ENCODE measurements at places on chromosomes 7 and 10.
A peak's percentile ranks its signal among the peaks of the same experiment; 100 is the strongest.

- DNase-seq, result no peak
Observed at GRCh38 chr10:96208271-96208670, 63.1 kb downstream of the BLNK start.

GRCh38 chr7:5294169-5294987, 11.6 kb downstream of the SLC29A4 start:
- DNase-seq, result no peak

DNA sequence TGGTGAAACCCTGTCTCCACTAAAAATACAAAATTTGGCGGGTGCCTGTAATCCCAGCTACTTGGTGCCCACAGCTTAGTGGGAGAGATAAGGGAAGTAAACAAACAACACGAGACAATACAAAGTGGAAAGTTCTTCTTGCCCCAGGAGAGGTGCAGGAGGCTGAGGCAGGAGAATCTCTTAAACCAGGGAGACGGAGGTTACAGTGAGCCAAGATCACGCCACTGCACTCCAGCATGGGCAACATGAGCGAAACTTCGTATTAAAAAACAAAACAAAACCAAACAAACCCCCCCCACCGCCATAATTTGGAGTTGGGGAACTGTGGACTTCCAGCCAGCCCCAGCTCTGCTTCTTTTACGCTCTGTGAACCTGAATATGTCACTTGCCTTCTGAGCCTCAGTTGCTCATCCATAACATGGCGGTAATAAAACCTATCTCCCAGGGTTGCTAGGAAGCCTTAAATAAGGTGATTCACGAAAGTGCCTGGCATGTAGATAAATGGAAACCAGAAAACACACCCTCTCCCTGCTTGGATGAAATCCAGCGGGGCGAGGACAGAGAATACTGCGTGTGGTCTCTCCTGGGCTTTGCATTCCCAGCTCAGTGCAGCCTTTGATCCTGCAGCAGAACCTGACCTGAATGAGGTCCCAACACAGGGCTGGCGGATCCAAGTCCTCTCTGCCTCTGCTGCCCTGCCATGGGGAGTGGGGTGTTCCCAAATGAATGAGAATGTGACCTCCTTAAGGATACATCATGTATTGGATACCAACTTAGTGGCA, 10.2 kb downstream of the MLXIPL start:
- no peak for DNase-seq

DNA sequence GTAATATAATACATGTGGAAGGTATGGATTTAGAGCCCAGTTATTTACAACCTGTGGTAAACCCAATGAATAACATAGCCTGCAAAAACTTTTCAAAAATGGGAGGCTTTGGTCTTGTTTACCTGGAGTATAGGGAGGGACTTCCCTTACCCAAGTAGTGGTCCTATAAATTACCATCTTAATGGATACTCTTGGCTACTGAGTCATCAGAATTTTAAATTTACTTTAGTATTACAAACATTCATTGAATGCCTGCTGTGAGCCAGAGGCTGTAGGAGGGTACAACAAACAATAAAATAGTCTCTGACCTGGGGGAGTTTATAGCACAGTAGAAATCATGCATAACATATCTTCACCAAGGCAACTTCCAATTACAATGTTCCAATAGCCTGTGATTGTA, 365.1 kb downstream of the BBS9 start:
- DNase-seq, result no peak

- DNase-seq, result no peak
Observed at GRCh38 chr7:11760372-11760771, 71.6 kb downstream of the THSD7A start.

DNA sequence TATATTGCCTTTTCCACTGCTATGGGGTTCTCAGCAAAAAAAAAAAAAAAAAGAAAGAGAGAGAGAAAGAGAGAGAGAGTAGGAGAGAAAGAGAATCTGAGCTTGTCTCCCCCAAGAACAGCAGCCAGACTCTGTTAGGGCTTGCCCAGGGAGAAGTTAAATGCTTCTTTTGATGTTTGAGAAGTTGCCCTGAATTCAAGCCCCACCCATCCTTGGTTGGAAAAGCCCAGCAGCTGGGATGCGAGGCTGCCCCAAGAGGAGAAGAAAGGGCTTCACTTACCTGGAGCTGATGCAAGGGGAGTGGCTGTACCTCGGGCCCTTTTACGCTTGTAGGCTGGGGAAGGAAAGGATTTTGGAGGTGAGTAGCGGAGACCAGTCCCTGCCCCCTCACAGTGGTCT, 20.9 kb upstream of the MGMT start:
- no peak for DNase-seq

DNA sequence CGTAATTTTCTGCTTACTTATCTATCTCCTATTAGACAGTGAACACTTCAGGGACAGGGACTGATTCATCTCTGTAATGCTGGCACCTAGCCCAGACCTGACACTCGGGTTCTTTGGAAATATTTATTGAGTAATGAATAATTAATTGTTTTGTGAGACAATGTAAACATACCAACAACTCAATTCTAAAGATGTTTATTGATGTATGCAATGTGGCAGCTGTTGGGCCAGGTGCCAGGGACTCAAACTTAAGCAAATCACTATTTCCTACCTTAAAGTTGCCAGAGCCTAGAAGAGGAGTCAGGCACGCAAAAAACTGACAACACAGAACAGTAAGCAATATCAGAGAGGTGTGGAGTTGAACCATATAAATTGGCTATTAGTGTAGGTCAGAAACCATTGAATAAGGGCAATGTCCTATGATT, 63.6 kb upstream of the BMPER start:
- DNase-seq, result no peak

DNA sequence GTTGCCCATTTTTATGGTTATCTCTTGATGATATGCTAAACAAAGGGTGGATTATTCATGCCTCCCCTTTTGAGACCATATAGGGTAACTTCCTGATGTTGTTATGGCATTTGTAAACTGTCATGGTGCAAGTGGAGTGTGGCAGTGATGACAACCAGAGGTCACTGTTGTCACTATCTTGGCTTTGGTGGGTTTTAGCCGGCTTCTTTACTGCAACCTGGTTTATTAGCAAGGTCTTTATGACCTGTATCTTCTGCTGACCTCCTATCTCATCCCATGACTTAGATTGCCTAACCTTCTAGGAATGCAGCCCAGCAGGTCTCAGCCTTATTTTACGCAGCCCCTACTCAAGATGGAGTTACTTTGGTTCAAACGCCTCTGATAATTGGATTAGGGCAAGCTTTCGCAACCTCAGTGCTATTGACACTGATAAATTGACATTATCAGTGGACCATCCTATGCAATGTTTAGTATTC, 36.9 kb downstream of the BAG3 start:
- no peak for DNase-seq

DNA sequence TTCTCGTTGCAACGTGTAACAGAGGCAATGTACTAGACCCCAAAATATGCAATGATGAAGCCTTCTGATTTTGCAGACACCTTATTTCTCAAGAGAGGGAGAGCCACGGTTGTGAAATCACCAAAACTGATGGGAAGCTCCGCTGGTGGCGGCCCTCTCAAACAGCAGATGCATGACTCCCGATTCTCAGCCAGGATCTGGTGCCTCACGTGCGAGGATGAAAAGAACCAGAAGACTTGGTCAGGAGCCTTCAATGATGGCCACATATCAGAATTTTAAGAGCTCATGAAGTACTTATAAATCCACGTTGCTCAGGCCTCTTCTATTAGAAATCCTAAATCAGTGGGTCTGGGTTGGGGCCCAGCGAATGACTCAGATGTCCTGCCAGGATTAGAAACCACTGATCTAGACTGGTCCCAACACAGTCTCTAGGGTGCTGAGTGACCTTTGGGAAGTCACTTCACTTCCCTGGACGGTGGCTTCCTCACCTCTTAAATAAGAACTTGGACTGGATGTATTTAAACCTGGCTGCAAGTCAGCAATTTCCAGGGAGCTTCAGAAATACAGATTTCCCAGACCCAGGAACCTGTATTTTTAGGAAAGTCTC, 41.9 kb upstream of the FAM180A start:
- DNase-seq, result no peak

DNA sequence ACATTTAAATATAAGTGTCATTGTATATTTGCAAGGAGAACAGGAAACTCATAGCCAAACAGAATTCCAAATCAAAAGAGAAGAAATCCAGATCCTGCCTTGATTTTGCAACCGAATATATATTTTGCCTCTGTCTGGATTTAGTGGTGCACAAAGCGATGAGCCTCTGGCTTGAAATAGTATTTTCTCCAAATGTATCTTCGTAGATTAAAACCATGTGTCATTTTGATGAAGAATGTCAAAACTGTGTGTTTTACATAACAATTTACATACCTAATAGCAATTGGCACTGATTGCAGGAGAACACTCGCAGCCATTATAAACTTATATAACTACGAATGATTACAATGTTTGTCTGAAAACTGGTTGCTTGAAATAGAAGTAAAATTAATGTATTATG, 156.4 kb downstream of the ARID5B start:
- no peak for DNase-seq

DNA sequence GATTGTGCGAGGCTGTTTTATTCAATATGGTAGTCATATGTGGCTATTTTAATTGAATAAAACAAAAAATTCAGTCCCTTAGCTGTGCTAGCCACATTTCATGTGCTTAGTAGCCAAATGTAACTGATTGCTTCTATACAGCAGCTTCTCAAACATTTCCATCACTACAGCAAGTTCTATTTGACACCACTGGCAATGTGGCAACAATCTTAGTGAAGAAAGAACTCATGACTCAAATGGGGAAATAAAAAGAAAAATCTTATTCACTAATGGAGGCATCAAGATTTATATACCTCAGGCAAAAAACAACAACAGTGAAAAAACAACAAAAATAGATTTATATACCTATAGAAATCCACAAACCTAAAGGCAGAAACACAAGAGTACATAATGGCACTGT, 17.9 kb downstream of the SEM1 start:
- DNase-seq, result no peak

- DNase-seq, result no peak
Observed at GRCh38 chr7:2046581-2047565, 185.9 kb downstream of the MAD1L1 start.

- DNase-seq, result peak; percentile 70
Observed at GRCh38 chr7:155665957-155666287, 21.5 kb downstream of the RBM33 start.

DNA sequence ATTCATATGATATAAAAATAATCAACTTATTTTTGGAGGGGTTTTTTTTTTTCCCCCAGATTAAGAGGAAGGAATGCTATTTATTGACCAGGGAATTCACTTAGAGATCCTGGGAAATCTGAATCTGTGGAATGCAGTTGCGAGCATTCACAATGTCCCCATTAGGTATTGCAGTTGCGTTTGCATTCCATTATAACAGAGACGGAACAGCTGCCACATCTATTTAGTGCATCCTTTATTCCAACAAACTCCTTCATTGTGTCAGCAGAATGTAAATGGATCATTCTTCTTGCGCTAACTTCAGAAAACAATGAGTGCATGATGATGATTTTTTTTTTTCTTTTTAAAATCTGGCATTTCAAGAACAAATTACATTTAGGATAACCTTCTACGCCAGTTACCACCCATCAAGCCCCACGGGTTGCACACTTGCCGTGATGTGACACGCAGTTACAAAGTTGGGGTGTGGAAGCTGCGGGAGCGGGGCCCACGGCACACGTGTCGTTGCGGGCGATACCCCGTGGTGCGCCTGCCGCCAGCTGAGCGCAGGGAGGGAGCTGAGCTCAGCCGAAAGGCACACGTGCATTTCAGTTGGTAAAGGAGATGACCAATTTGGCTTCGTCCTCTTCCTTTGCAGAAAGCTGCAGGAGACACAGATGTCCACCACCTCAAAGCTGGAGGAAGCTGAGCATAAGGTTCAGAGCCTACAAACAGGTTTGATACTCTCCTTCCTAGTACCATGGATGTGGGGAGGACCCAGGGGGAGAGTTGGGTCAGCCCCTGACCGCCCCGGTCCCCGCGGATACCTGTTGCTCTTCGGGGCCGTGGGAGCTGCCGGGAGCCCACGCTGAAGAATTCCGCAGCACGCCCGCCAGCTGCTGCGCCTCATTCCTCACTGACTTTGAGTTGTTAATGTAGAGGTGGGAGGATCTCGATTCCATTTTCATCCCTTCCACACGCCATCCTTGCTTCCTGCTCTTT, 175.3 kb upstream of the SH2B2 start:
- DNase-seq, result no peak

DNA sequence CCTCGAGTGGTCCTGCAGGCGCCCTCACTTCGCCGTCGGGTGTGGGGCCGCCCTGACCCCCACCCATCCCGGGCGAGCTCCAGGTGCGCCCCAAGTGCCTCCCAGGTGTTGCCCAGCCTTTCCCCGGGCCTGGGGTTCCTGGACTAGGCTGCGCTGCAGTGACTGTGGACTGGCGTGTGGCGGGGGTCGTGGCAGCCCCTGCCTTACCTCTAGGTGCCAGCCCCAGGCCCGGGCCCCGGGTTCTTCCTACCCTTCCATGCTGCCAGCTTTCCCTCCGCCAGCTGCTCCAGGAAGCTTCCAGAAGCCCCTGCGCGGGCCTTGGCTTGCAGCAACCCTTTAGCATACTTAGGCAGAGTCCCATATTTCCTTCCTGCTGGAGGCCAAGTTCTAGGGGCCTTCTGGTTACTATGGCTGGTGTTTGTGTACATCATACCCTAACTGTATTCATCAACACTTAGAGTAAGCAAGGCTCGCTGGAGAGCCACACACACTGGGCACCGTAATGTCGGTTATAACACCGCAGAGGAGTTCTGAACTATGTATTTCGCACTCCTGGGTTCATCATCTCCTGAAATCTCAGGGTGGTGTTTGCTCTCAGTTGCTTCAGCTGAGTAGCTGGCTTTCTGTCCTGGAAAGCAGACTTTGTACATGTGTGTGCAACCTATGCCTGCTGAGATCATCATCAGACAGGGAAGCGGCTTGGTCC, 471 bp downstream of the MGMT start:
- DNase-seq, result no peak

GRCh38 chr7:519484-520390, at the start of gene PDGFA:
Gene PDGFA (minus strand): TSS chr7:519846. CDS start chr7:519001, 845 bp downstream.
- no peak for DNase-seq

GRCh38 chr7:24025094-24025493, 258.9 kb upstream of the NPY start:
- no peak for DNase-seq

- DNase-seq, result no peak
Observed at GRCh38 chr10:117002206-117002605, 2.8 kb downstream of the SHTN1 start.

GRCh38 chr10:49277973-49278372, 21.0 kb upstream of the C10orf71 start:
- no peak for DNase-seq
